ENCODE measurements at places on chromosomes 13 and 19. TPM values are rescaled to one million over a fixed set of nuclear protein-coding genes. Genes with fewer than 3 reads are reported as not detected.

The CCDC122 gene
- 5.9 TPM for total RNA-seq

- no peaks in the 10 kb centered on the region for H3K4me1 ChIP-seq
- no peaks in the 10 kb centered on the region for H3K36me3 ChIP-seq
- no peak for DNase-seq
- no peak overlapping the region for H3K27ac ChIP-seq
- H3K4me3 ChIP-seq, result no peak overlapping the region
Measured at GRCh38 chr13:21684576-21684975, 13.7 kb downstream of the FGF9 start.

DNA sequence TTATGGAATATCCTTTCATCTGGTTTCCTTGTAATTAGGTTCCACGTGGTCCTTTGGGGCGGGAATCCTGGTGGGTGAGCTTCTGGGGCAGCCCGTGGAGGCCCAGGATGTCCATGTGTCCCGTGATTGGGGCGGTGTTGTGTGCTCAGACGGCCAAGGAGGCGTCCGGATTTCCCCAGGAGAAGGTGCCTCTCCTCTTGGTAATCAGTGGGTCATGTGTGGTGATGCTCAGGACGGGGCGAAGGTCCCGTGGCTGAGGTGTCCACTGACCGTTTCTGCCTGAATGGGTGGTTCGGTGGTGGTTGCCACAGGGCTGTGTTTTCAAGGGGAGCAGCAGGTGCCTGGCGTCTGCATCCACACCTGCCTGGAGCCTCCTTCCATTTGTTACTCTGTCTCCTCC lies 52.2 kb upstream of the F7 start:
- no peak for DNase-seq
- H3K36me3 ChIP-seq, result no peaks in the 10 kb centered on the region
- H3K27me3 ChIP-seq, result no peaks in the 10 kb centered on the region
- H3K4me1 ChIP-seq, result no peaks in the 10 kb centered on the region

The CLEC11A gene
- 24.3 TPM for total RNA-seq

GRCh38 chr13:69641773-69642172 lies 465.9 kb upstream of the ATXN8OS start:
- no peaks in the 10 kb centered on the region for H3K36me3 ChIP-seq
- DNase-seq, result no peak
- no peak overlapping the region for H3K27ac ChIP-seq
- no peak overlapping the region for H3K4me3 ChIP-seq
- H3K27me3 ChIP-seq, result no peaks in the 10 kb centered on the region

- no peaks in the 10 kb centered on the region for H3K27me3 ChIP-seq
- no peak for DNase-seq
- H3K27ac ChIP-seq, result no peak overlapping the region
Measured at GRCh38 chr19:31249217-31249616, 100.0 kb downstream of the TSHZ3 start.

The MYDGF gene
- 42.1 TPM for total RNA-seq

DNA sequence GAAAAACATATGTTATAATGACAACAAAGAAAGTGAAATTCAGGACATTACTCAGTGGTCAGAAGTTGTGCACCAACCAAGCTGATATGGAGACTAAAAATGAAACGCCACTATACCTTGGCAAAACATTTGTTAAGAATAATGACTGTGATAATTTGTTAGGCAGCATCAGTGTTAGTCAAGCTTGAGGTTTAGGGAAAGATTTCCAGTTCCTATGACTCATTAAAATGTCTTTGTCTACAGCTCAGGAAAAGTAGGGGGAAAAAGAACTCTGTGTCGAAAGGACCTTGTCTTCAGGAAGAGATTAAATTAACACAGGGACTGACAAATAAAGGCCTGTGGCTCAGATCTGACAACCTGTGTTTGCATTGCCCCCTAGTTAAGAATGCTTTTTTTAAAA lies 764.1 kb upstream of the SLITRK6 start:
- DNase-seq, result no peak
- no peaks in the 10 kb centered on the region for H3K4me1 ChIP-seq
- no peak overlapping the region for H3K27ac ChIP-seq
- no peak overlapping the region for H3K4me3 ChIP-seq
- no peaks in the 10 kb centered on the region for H3K36me3 ChIP-seq

DNA sequence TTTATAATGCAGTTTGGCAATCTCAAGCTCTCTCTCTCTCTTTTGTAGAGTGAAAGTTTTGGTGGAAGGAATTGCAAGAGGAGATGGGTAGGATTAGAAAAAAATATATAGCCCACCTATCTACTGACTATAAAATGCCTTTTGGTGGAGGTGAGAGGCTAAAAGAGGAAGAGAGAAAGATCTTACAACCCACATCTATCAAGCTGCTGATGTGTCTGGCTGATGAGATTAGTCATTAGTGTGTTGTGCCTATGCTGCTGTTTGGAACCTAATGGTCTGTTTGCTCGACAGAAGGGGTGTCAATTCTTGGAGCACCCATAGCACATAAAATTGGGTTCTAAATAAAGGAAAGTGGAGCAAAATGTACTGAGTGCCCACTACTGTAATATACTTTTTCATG lies 411.0 kb downstream of the HS6ST3 start:
- no peak overlapping the region for H3K27ac ChIP-seq
- no peak for DNase-seq
- no peaks in the 10 kb centered on the region for H3K27me3 ChIP-seq
